ENCODE measurements at places on chromosomes 1 and 21.

DNA sequence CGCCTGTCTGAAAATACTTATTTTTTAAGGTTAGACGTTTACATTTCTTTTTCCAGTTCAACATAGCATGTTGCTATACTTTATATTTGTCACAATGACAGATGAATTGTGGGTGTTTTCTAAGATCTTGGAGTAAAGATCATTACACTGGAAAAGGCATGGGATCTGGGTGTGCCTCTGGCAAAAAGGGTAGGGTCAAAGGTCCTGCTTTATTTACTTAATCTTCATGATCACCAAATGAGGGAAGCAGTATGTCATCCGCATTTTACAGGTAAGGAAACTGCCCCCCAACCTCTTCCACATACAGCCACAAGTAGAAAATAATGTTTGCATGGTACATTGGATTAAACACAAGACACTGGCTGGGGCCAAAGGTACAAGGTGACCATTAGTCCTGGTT lies 12.5 kb upstream of the SMPDL3B start:
- DNase-seq = no peak

- DNase-seq = no peak
Observed at GRCh38 chr1:46532095-46532494, 19.4 kb downstream of the KNCN start.

GRCh38 chr1:7707527-7707926 lies 63.6 kb upstream of the VAMP3 start:
- DNase-seq = no peak

DNA sequence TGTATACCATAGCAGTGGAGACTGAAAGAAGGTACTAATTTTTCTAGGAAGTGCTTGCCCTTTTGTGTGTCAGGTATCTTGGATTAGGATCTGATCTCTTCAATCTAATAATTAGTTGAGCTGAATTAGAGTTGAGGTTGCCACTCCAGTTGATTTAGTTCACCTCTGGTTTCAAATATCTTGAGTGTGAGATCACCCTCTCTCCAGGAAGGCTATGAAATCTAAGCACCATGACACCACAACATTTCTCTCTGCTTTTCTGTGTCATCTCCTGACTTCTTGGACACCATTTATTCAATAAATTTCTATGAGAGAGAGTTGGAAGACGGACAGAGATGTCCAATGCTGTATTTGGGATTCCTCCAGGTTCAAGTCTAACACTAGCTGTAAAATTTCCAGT lies 212.8 kb downstream of the DYRK1A start:
- DNase-seq = no peak

- no peak for DNase-seq
Observed at GRCh38 chr21:34625030-34625593, 10.2 kb upstream of the RCAN1 start.

DNA sequence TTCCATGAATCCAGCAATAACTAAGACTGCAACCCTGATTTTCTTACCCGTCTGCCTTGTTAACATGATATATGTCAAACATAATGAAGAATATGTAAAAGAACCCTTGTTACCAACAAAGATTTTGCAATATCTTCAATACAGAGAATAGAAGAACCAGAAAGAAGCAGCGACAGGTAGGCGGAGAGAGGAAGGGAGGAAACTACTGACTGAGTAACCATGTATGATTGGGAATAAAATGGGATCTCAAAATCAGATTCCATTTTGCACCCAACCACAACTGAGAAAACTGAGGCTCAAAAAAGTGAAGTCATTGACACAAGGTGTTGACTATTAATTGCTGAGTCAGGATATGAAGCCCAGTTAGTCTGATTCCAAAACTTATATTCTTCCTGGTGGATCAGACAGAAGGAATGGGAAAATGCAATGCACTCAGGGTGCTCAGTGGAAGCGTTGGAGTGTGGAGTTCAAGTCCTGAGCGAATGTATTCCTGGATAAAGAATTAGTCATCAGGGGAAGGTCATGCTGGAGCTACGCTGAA lies 293.3 kb upstream of the GREM2 start:
- no peak for DNase-seq

DNA sequence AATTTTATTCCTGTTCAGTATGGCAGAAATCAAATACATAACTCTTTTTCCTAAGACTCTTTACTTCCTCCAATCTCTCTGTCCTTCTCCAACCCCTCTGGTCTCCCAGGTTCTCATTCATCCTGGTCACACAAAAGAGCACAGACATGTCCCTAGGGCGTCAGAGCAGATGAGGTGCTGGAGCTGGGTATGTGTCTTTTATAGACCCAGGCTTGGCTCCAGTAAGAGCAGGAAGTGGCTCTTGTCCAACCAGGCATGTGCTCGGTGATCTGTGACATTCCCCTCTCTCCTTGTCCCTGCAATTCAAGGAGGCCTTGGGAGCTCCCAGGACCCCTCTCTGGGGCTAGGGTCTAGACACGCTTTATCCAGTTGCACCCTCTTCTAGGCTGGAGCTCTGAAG lies 18.0 kb upstream of the LCE2D start:
- DNase-seq = no peak

DNA sequence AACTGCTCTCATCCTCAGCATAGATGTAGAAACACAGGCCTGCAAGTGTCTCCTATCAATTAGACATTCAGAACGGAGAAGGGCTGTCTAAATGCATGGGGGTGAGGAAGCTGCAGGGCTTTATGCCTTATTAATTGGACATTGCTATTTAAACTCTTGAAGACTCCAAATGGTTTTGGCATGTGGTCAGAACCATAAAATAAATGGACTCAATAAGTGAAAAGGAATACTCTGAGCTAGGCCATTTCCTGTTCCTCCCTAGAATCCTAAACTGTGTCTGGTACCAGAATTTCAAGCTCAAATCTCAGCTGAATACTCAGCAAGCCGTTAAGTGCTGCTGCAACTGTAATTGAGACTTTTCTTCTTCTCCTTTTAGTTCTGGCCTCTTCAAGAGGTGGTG lies 80.4 kb upstream of the C1orf87 start:
- DNase-seq = no peak

DNA sequence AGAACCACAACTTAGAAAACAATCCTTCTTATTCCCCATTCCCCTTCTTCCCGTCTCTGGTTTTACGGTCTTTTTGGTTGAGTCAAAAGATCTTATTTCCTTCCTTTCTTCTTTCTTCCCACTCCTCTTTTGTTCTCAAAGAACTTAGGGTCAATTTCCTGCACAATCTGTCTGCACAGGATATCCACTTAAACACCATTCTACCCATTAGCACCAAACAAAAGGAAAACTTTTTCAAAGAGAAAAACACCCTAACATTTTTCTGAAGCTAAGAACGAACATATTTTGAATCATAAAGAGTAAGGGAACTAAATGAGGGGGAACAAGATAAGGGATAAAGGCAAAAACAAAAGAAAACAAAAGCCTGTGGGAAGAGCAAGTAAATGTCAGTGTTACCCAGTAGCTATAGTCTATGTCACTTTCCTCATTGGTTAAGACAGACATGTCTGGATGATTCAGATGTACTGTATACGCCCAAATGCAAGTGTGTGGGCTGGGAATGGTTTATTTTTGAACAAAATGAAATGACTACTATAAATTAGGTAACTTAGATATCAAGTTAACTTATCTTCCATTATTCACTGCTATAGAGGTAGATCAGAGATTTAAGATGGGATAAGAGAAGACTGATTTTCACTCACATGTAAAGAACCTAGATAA lies 59.9 kb downstream of the TOR3A start:
- no peak for DNase-seq

DNA sequence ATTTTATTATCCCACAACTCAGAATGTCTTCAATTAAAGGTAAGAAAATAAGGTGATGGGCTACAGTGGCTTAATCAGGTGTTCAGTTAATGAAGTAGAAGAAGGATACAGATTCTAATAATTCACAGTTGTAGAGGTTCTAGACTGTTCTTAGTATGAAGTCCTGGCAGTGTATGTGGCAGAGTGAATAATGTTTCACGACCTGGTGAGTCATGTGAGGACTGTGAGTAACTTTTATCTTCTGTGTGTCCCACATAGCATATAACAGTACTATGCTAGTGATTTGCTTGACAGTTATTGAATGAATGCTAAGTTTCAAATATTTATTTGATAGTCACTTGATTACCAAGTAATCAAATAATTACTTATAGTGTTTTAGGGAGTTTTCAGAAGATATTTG lies 20.0 kb downstream of the SLC16A4 start:
- no peak for DNase-seq

DNA sequence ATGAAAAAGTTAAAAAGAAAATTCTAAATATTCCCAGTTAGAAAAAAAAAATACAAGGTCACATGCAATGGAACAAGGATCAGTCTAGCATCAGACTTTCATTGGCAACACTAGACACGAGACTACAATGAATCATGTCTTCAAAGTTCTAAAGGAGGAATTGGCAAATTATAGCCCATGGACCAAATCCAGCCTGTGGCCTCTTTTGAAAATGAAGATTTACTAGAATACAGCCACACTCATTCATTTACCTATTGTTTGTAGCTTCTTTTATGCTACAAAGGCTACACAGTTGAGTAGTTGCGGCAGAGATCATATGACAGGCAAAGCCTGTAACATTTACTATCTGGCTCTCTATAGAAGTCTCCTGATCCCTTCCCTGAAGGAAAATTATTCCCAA lies 71.4 kb downstream of the MRPL39 start:
- DNase-seq = no peak

DNA sequence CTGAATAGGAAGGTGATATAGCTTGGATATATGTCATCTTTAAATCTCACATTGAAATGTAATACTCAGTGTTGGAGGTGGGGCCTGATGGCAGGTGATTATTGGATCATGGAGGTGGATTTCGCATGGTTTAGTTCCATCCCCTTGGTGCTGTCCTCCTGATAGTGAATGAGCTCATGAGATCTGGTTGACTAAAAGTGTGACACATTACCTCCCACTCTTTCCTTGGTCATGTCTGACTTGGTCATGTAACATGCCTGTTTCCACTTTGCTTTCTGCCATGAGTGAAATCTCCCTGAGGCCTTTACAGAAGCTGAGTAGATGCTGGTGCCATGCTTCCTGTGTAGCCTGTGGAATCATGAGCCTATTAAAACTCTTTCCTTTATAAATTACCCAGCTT lies 664.5 kb upstream of the NR5A2 start:
- DNase-seq = no peak

DNA sequence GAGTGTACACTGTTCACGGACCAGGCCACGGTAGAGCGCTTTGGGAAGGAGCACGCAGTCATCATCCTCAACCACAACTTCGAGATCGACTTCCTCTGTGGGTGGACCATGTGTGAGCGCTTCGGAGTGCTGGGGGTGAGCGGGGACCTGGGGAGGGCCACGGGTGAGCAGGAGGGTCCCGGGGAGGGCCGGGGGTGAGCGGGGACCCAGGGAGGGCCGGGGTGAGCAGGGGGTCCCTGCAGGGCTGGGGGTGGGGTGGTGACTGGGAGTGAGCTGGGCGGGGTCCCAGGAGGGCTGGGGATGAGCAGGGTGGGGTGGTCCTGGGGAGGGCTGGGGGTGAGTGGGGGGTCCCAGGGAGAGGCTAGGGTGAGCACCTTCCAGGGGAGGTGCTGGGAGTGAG lies 44.1 kb upstream of the TRAPPC10 start:
- no peak for DNase-seq

- DNase-seq = no peak
Observed at GRCh38 chr1:78236716-78237115, 190.9 kb downstream of the GIPC2 start.

DNA sequence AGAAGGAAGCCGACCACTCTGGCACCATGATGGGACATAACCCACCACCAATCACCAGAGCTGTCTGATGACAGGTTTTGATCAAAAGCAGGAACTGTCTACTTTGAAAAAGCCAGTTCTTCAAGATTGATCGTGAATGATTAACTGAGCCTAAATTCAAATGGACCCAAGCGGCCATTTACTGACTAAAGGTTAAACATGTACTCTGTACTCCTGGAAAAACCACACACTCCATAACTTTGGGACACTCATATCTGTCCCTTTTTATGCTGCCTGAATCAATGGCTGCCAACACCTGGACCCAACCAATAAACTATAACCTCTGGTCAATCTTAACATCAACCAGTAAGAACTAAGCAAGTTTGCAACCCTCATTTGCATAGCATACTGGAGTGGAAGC lies 206.6 kb downstream of the URB2 start:
- DNase-seq = no peak

DNA sequence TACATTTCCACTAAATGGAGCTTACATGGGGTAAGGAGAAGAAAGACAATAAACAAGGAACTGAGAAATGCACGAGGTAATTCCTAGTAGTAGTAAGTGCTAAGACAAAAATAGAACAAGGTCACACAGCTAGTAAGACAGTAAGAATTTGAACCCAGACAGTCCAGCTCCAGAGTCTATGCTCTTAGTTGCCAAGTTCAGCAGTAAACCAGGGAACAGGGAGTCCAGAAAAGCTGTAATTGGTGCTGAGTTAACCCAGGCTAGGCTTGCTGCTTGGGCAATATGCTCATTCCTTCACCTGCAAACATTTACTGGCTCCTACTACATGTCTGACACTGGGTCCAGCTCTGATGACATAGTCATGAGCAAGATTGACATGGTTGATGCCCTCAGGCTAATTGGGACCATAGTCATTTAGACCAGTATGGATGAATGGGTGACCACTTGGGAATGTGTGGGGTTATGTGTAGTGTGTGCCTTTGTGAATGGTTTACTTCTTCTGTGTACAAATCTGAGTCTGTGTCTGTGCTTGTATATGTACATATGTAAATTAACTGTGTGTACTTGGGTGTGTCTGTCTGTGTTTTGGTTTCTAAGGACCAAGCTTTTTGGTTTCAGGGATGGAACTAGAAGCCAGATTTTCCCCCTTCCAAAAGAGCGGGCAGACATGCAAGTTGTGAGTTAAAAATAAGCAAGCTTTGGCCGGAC lies 2.0 kb downstream of the GPX7 start:
- DNase-seq = no peak

- no peak for DNase-seq
Observed at GRCh38 chr1:78155121-78155520, 109.4 kb downstream of the GIPC2 start.

DNA sequence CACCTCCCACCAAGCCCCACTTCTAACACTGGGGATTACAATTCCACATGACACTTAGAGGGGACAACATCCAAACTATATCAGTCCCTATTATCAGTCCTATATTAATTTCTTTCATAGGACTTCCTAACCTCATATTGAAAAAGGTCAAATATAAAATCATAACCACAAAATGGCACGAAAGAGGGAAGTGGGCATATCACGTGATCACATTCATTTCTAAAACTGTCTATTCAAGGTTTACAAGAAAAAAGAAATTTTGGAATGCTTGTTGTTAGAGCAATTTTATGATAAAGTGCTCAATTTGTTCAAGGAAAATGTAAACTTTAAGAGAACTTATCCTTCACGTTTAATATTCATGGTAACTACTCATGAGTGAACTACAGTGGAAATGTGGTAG lies 13.2 kb upstream of the CDC7 start:
- DNase-seq = no peak

Measured in stimulated activated CD4-positive, alpha-beta T cell treated with anti-CD3 and anti-CD28 coated beads, Interleukin-12 subunit alpha, Interleukin-12 subunit beta, amount 100 ng/mL, for 24 hours (primary cell).